Mesendoderm (in vitro differentiated cells): ENCODE measurements at places on chromosomes 3 and 15.

DNA sequence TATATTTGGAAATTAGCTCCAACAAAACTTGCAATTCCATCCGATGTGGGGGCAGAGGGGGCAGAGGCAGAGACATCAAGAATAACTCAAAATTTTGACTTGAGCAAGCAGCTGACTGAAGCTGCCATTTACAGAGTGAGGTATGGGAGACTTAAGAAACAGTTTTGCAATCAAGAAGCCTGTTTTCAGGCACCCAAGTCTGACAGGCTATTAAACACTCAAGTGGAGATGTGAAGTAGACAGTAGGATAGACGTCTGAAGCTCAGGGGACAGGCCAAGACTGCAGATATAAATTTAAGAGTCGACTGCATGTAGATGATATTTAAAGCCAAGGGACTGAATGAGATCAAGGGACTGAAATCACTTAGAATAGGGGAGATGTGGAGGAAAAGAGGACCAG is 9.9 kb upstream of the SH3BP5 start:
- no peaks in the 10 kb centered on the region for H3K36me3 ChIP-seq
- H3K4me3 ChIP-seq = no peak overlapping the region
- DNase-seq = no peak
- H3K4me1 ChIP-seq = no peaks in the 10 kb centered on the region

DNA sequence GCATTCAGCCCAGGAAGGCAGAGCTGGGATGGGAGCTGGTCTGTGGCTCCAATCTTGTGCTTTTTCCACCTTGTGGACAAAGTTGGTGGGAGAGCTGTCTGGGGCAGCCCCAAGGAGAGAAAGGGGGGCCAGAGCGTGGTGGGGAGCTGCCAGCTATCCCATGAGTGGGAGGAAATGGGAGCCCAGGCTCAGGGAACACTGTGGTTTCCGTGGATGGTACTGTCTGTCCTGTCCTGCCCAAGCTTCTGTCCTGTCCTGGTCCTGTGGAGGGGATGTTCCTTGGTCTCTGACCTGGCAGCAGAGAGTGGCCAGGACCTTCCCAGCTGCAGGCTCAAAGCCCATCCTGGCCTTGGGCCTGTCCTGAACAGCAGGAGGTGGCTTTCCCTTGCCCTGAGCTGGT is 72.6 kb upstream of the SEC13 start:
- no peaks in the 10 kb centered on the region for H3K27me3 ChIP-seq
- no peak for DNase-seq
- peaks cover 4% of the 10 kb centered on the region for H3K4me1 ChIP-seq
- H3K36me3 ChIP-seq = no peaks in the 10 kb centered on the region
- no peak overlapping the region for H3K27ac ChIP-seq

- H3K4me1 ChIP-seq = no peaks in the 10 kb centered on the region
- DNase-seq = no peak
- no peaks in the 10 kb centered on the region for H3K27me3 ChIP-seq
- H3K27ac ChIP-seq = no peak overlapping the region
- H3K36me3 ChIP-seq = no peaks in the 10 kb centered on the region
- no peak overlapping the region for H3K4me3 ChIP-seq
Observed at GRCh38 chr15:85551221-85551832, 170.9 kb downstream of the AKAP13 start.

- no peak overlapping the region for H3K27ac ChIP-seq
- no peaks in the 10 kb centered on the region for H3K36me3 ChIP-seq
- no peaks in the 10 kb centered on the region for H3K4me1 ChIP-seq
- no peak for DNase-seq
Observed at GRCh38 chr15:39084674-39085530, 496.0 kb upstream of the THBS1 start.

GRCh38 chr3:142929890-142930289 is 33.6 kb downstream of the PAQR9 start:
- no peak for DNase-seq
- H3K27ac ChIP-seq = no peak overlapping the region
- H3K4me1 ChIP-seq = no peaks in the 10 kb centered on the region
- no peak overlapping the region for H3K4me3 ChIP-seq
- H3K36me3 ChIP-seq = no peaks in the 10 kb centered on the region

DNA sequence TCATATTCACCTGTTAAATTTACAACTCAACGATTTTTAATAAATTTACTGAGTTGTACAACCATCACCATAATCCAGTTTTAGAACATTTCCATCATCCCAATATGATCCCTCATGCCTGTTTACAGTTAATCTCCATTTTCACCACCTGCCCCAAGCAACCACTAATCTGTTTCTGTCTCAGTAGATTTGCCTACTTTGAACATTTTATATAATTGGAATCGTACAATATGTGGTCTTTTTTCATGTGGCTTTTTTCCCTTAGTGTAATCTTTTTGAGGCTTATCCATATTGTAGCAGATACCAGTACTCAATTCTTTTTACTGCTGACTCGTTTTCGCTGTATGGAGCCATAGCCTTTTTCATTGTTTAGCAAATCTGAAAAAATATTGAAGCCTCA is 123.3 kb upstream of the STT3B start:
- H3K4me1 ChIP-seq = no peaks in the 10 kb centered on the region
- H3K4me3 ChIP-seq = no peak overlapping the region
- no peak for DNase-seq

GRCh38 chr3:132289316-132289715 is 27.9 kb upstream of the ACP3 start:
- no peaks in the 10 kb centered on the region for H3K36me3 ChIP-seq
- H3K27me3 ChIP-seq = no peaks in the 10 kb centered on the region
- no peak for DNase-seq
- H3K4me1 ChIP-seq = peaks cover 12% of the 10 kb centered on the region
- no peak overlapping the region for H3K4me3 ChIP-seq

- H3K36me3 ChIP-seq = no peaks in the 10 kb centered on the region
- H3K27ac ChIP-seq = no peak overlapping the region
- no peaks in the 10 kb centered on the region for H3K27me3 ChIP-seq
- no peak overlapping the region for H3K4me3 ChIP-seq
- no peaks in the 10 kb centered on the region for H3K4me1 ChIP-seq
Observed at GRCh38 chr3:66140743-66141372, 79.9 kb upstream of the SLC25A26 start.

DNA sequence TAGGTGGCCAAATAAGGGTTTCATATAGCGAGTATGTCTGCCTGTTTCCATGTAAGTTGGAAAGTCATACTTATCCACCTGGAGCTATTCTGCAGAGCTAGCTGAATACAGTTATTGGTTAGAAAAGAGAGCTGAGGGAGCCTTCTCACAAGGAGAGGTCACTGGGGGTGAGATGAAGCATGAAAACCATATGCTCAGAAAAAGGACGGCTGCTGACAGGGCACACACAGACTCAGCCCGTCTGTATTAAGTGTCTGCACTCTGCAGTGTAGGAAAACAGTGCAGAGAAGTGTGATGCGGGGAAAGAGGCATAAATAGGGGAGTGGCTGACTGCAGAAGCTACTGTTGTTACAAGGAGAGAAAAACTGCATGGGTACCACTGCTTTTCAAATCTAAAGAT is 58.2 kb downstream of the C3orf70 start:
- no peak overlapping the region for H3K27ac ChIP-seq
- H3K27me3 ChIP-seq = no peaks in the 10 kb centered on the region
- no peak for DNase-seq
- no peaks in the 10 kb centered on the region for H3K36me3 ChIP-seq
- H3K4me3 ChIP-seq = no peak overlapping the region

GRCh38 chr15:101126618-101127505 is 125.0 kb downstream of the CHSY1 start:
- DNase-seq = peak; percentile 59
- no peaks in the 10 kb centered on the region for H3K36me3 ChIP-seq
- H3K4me1 ChIP-seq = peaks cover under 1% of the 10 kb centered on the region
- no peak overlapping the region for H3K4me3 ChIP-seq

- peaks cover 3% of the 10 kb centered on the region for H3K4me1 ChIP-seq
- H3K4me3 ChIP-seq = peak overlapping the region; percentile 26
- H3K36me3 ChIP-seq = no peaks in the 10 kb centered on the region
Observed at GRCh38 chr3:183699238-183699947, 1.8 kb downstream of the YEATS2 start.

DNA sequence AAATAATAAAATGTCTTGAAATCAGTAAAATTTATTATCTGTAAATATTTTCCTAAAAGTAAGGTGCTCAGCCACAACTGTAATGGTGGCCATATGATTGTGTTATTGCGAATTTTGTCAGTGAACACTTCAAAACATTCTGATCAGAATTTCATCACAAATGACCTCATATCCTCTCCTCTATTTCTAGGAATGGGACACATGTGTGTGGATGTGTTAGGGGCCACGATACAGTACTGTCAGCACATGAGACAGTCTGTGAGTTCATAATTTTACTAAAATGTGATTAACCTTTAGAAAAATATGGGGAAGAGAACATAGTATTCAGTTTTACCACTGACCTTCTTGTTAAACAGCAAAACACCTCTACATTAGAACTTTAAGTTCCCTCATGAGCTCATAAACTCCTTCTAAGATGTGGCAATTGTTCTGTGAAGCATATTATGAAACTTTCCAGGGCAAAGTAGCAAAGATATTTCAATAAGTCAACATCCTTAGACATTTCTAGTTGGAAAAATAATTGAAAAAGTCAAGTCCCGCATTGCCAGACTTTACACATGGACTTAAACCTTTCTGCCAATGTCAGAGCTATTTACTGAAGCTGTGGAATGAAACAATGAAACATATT is 158.2 kb upstream of the ABI3BP start:
- no peaks in the 10 kb centered on the region for H3K36me3 ChIP-seq
- no peak for DNase-seq
- no peaks in the 10 kb centered on the region for H3K4me1 ChIP-seq
- no peak overlapping the region for H3K4me3 ChIP-seq
- H3K27ac ChIP-seq = no peak overlapping the region
- no peaks in the 10 kb centered on the region for H3K27me3 ChIP-seq

GRCh38 chr3:194808640-194809097 is 123.0 kb downstream of the FAM43A start:
- no peak for DNase-seq
- H3K27me3 ChIP-seq = no peaks in the 10 kb centered on the region
- no peak overlapping the region for H3K27ac ChIP-seq
- no peak overlapping the region for H3K4me3 ChIP-seq

DNA sequence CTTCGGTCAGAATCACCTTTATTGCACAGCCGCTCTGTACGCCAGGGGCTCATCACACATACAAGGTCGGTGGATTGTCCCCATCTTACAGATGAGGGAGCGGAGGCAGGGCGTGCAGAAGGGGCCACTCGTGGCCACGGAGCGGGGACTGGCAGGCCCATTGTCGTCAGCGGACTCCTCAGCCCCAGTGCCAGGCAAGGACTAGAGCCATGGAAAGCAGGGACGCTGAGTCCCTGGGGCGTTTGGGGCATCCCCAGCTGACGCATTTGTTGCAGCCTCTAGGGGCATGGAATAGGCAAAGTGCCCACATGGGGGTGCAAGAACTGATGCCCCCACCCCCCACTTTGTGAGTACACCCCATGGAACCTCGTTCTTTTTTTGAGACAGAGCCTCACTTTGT is 29.8 kb upstream of the FURIN start:
- H3K27ac ChIP-seq = no peak overlapping the region
- H3K4me1 ChIP-seq = peaks cover 3% of the 10 kb centered on the region
- no peaks in the 10 kb centered on the region for H3K36me3 ChIP-seq
- no peaks in the 10 kb centered on the region for H3K27me3 ChIP-seq

- no peak overlapping the region for H3K4me3 ChIP-seq
- no peaks in the 10 kb centered on the region for H3K27me3 ChIP-seq
- no peak for DNase-seq
- H3K4me1 ChIP-seq = no peaks in the 10 kb centered on the region
- H3K36me3 ChIP-seq = no peaks in the 10 kb centered on the region
Observed at GRCh38 chr3:145902166-145902565, 258.8 kb downstream of the PLOD2 start.

DNA sequence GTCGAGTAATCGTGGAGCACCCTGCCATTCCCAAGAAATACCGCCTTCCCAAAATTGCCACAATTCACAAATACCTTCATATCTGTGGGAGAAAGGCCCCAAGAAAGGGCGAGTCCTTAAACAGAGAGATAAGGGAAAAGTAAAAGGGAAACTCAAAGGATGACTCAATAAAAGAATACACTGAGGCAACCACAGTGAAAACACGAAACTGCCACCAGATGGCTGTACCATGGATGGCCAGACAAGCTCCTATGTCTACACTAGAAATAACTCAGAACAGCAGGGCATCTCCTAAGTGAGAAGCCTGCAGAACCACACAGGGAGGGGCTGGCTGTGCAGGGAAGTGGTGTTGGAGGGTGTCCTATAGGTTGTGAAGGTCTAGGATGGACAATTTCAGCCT is 25.0 kb downstream of the SRGAP3 start:
- peak; percentile 37 for DNase-seq
- H3K4me1 ChIP-seq = peaks cover 11% of the 10 kb centered on the region
- no peaks in the 10 kb centered on the region for H3K27me3 ChIP-seq
- H3K27ac ChIP-seq = no peak overlapping the region
- H3K4me3 ChIP-seq = no peak overlapping the region
- no peaks in the 10 kb centered on the region for H3K36me3 ChIP-seq

- no peaks in the 10 kb centered on the region for H3K4me1 ChIP-seq
- peak; percentile 75 for DNase-seq
- H3K27ac ChIP-seq = no peak overlapping the region
- no peak overlapping the region for H3K4me3 ChIP-seq
Observed at GRCh38 chr3:147412261-147412916, 3.2 kb downstream of the ZIC1 start.

DNA sequence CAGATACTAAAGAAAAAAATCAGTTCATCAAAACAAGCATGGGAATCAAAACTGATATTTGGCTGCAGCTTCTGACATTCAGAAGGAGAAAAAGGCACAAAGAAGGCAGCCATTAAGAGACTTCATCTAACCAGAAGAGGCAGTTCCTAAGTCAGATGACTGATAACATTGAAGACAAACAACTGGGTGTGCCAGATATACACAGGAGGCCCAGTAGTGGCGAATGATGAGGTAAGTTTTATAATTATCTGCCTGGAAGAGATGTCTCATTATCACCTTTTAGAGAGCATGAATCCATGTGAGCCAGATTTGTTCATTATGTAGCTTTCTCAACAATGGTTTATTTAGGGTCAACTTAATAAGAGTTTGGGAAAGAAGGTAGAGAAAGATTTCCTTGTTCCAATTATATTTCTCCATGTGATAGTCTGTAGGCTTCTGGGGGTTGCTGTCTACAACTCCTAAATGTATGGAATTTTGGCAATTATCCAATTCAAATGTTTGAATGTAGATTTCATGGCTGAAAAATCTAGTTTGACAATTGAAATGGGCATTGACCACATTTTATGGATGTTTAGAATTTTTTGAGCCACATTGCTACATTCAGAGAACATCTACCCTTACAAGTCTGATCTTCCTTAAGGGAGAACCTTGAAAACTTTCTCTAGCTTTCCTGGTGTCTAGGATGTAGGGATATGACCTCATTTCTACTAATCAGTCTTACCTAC is 50.4 kb upstream of the RASGRF1 start:
- no peaks in the 10 kb centered on the region for H3K36me3 ChIP-seq
- H3K4me3 ChIP-seq = no peak overlapping the region
- no peaks in the 10 kb centered on the region for H3K4me1 ChIP-seq
- no peak for DNase-seq

DNA sequence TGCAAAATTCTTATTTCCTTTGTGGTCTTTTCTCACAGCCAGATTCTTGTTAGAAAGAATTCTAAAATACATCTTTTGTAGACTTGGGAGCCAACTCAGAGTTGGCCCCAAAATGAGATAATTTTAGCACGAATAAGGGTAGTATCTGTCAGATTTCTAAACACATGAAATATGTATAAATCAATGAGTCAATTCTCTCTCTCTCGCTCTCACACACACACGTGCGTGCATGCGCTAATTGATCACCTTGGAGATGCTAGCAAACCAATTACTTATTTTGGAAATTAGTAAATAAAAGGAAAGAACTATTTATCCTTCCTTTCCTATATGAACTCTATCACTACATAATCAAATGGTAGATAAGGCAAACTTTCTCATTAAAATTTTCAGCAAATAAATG is 32.9 kb upstream of the PIK3R4 start:
- no peak overlapping the region for H3K4me3 ChIP-seq
- H3K36me3 ChIP-seq = no peaks in the 10 kb centered on the region
- H3K4me1 ChIP-seq = no peaks in the 10 kb centered on the region
- H3K27me3 ChIP-seq = no peaks in the 10 kb centered on the region
- no peak overlapping the region for H3K27ac ChIP-seq
